ENCODE measurements at places on chromosomes 16 and 17.

DNA sequence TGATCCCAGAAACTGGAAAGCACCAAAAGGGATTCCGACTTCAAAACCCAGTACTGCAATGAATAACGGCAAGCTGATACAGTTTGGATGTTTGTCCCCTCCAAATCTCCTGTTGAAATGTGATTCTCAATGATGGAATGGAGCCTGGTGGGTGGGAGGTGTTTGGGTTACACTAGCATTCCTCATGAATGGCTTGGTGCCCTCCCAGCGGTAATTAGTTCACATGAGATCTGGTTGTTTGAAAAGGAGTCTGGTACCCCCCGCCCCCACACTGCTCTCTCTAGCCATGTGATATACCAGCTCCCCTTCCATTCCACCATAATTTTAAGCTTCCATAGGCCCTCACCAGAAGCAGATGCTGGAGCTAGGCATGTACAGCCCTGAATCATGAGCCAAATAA is 40.1 kb downstream of the RANBP10 start:
- H3K4me3 ChIP-seq, result no peak overlapping the region
- no peaks in the 10 kb centered on the region for H3K36me3 ChIP-seq
- no peaks in the 10 kb centered on the region for H3K4me1 ChIP-seq
- no peak overlapping the region for H3K27ac ChIP-seq

GRCh38 chr16:9279291-9280068 is 188.0 kb downstream of the HAPSTR1 start:
- no peak for DNase-seq
- H3K36me3 ChIP-seq, result no peaks in the 10 kb centered on the region
- no peaks in the 10 kb centered on the region for H3K27me3 ChIP-seq
- H3K4me1 ChIP-seq, result no peaks in the 10 kb centered on the region

DNA sequence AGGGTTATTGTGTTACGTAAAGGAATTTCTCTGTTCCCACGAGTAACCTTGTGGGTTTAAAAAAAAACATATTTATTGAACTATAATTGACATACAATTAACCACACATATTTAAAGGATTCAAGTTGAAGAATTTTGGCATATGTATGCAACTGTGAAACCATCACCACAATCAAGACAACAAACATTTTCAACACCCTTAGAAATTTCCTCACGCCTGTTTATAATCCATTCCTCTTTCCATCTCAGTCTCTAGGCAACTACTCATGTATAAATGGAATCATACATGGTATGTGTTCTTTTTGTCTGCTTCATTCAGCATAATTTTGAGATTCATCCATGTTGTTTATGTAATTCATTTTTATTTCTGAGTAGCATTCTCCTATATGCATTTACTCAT is 104.0 kb downstream of the MRTFB start:
- H3K27ac ChIP-seq, result no peak overlapping the region
- H3K36me3 ChIP-seq, result no peaks in the 10 kb centered on the region
- no peak for DNase-seq
- H3K4me3 ChIP-seq, result no peak overlapping the region
- no peaks in the 10 kb centered on the region for H3K4me1 ChIP-seq

GRCh38 chr17:14793237-14793636 is 471.9 kb downstream of the PMP22 start:
- H3K27ac ChIP-seq, result no peak overlapping the region
- no peaks in the 10 kb centered on the region for H3K27me3 ChIP-seq
- H3K4me1 ChIP-seq, result no peaks in the 10 kb centered on the region
- no peak overlapping the region for H3K4me3 ChIP-seq
- no peaks in the 10 kb centered on the region for H3K36me3 ChIP-seq
- no peak for DNase-seq

GRCh38 chr17:35729405-35729833 is 2.0 kb upstream of the RASL10B start:
- no peak overlapping the region for H3K27ac ChIP-seq
- no peak overlapping the region for H3K4me3 ChIP-seq
- no peak for DNase-seq
- H3K36me3 ChIP-seq, result peaks cover 3% of the 10 kb centered on the region
- no peaks in the 10 kb centered on the region for H3K27me3 ChIP-seq

GRCh38 chr16:477301-478157 is 50.0 kb upstream of the CAPN15 start:
- no peak overlapping the region for H3K4me3 ChIP-seq
- H3K27me3 ChIP-seq, result no peaks in the 10 kb centered on the region
- H3K27ac ChIP-seq, result no peak overlapping the region
- H3K36me3 ChIP-seq, result no peaks in the 10 kb centered on the region
- DNase-seq, result no peak

- no peaks in the 10 kb centered on the region for H3K4me1 ChIP-seq
- H3K36me3 ChIP-seq, result no peaks in the 10 kb centered on the region
- no peak overlapping the region for H3K4me3 ChIP-seq
- H3K27ac ChIP-seq, result no peak overlapping the region
- H3K27me3 ChIP-seq, result peaks cover 2% of the 10 kb centered on the region
- no peak for DNase-seq
These were observed 38.1 kb upstream of the PMFBP1 start for GRCh38 chr16:72210072-72210471.

- no peak overlapping the region for H3K4me3 ChIP-seq
- DNase-seq, result no peak
- no peaks in the 10 kb centered on the region for H3K27me3 ChIP-seq
- no peaks in the 10 kb centered on the region for H3K4me1 ChIP-seq
- no peak overlapping the region for H3K27ac ChIP-seq
- no peaks in the 10 kb centered on the region for H3K36me3 ChIP-seq
These were observed 38.5 kb downstream of the TBC1D16 start for GRCh38 chr17:79997011-79997660.

DNA sequence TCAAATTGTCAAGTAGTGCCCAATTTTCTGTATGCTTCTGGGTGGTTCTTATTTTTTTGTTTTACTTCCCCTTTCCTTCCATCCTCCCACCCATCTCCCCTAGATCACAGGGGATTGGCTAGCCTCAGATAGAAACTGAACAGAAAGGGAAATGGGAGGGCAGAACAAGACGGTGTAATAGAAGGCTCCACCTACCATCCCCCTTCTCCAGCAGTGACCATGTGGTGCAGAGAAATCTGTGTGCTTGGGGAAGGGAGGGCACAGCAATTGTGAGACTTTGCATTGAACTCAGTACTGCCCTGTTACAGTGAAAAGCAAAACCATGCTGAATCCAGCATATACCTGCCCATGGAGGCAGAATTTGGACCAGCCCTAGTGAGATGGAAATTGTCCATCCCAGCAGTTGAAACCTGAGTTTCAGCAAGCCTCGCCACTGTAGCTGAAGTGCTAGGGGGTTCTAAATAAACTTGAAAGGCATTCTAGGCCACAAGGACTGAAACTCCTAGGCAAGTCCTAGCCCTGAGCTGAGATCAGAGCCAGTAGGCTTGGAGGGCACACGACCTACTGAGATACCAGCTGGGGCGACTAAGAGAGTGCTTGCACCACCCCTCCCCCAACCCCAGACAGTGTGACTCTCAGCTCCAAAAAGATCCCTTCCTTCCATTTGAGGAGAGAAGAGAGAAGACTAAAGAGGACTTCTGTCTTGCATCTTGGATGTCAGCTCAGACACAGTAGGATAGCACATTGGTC is 5.2 kb downstream of the SLFN11 start:
- H3K4me3 ChIP-seq, result no peak overlapping the region
- H3K27me3 ChIP-seq, result no peaks in the 10 kb centered on the region
- no peak overlapping the region for H3K27ac ChIP-seq
- DNase-seq, result peak; percentile 55
- H3K36me3 ChIP-seq, result no peaks in the 10 kb centered on the region
- H3K4me1 ChIP-seq, result no peaks in the 10 kb centered on the region

GRCh38 chr16:23164736-23165135 is 15.5 kb upstream of the USP31 start:
- H3K27ac ChIP-seq, result no peak overlapping the region
- H3K4me1 ChIP-seq, result no peaks in the 10 kb centered on the region
- H3K4me3 ChIP-seq, result no peak overlapping the region
- DNase-seq, result no peak
- H3K36me3 ChIP-seq, result no peaks in the 10 kb centered on the region

DNA sequence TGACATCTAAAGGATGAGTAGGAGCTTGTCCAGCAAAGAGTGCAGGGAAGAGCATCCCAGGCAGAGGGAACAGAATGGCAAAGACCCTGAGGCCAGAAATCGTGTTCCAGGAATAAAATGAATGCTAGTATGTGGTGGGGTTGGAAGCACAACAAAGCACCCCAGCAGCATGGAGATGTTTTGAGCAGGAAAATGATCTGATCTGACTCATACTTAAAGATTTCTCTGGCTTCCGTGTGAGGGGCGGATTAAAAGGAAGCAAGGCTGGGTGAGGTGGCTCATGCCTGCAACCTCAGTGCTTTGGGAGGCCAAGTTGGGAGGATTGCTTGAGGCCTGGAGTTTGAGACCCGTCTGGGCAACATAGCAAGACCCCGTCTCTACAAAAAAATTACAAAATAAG is 2.3 kb downstream of the SLC5A11 start:
- H3K4me1 ChIP-seq, result no peaks in the 10 kb centered on the region
- H3K27ac ChIP-seq, result no peak overlapping the region
- no peaks in the 10 kb centered on the region for H3K36me3 ChIP-seq

DNA sequence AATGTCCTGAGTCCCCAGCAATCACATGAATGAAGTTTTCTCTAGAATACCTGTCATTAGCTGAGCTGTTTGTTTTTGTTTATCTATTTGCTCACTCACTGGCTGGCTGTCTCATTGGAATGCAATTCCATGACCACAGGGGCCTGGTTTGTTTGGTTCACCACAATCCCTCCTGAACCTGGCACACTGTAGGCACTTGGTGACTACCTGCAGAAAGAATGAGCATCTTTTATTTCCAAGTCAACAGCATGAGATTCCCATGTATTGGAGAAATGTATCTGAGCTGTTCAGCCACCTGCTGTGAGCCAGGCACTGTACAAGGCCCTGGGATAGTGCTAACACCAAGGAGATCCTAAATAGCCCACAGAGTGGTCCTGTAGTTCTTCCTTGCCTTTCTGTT is 345.1 kb downstream of the XYLT1 start:
- H3K27me3 ChIP-seq, result no peaks in the 10 kb centered on the region
- H3K4me1 ChIP-seq, result no peaks in the 10 kb centered on the region

GRCh38 chr16:1779741-1780676 is 2.4 kb downstream of the SPSB3 start:
- no peak overlapping the region for H3K27ac ChIP-seq
- no peaks in the 10 kb centered on the region for H3K36me3 ChIP-seq
- no peak overlapping the region for H3K4me3 ChIP-seq
- H3K27me3 ChIP-seq, result no peaks in the 10 kb centered on the region
- peak; percentile 38 for DNase-seq

DNA sequence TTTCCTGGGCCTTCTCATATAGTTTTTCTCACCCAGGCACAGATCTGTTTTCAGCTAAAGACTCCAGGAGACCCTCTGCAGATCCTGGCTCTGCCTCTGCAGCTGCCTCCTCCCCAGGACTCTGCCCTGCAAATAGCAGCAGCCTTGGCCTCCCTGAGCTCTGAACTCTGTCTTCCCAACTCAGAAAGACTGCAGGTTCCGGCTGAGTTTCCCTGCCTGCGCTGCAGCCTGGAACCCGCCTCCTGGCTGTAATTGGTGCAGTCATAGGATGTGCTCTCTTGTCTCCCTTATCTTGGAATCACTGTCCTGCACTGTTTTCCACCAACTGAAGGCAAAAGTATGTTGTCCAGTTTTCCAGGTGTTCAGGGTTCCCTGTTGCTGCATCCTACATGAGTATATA is 14.3 kb upstream of the DNASE1 start:
- no peak overlapping the region for H3K27ac ChIP-seq
- H3K4me3 ChIP-seq, result no peak overlapping the region
- H3K36me3 ChIP-seq, result peaks cover 2% of the 10 kb centered on the region
- no peaks in the 10 kb centered on the region for H3K27me3 ChIP-seq
- DNase-seq, result no peak

GRCh38 chr17:42441371-42442195 is 17.1 kb upstream of the ATP6V0A1 start:
- H3K36me3 ChIP-seq, result no peaks in the 10 kb centered on the region
- H3K4me3 ChIP-seq, result no peak overlapping the region
- no peaks in the 10 kb centered on the region for H3K27me3 ChIP-seq
- DNase-seq, result no peak

DNA sequence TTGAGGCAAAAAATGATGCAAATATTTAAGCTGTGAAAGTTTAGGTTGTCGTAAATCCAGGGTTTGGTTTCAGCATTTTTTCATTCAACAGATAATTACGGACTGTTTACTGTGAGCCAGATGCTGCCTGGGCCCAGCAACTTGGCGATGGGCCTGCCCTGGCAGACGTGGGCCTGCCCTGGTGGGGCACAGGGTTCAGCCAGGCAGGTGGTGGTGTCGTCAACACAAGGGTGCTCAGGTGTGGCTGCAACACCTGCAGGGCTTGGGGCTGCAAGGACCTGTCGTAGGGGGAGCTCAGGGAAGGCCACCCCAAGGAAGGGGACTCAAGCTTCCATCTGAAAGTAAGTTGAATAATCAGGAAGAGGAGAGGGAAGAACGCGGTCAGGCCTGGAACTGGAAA is 15.1 kb downstream of the ZC3H18 start:
- H3K4me3 ChIP-seq, result no peak overlapping the region
- DNase-seq, result no peak
- no peaks in the 10 kb centered on the region for H3K27me3 ChIP-seq
- no peak overlapping the region for H3K27ac ChIP-seq
- no peaks in the 10 kb centered on the region for H3K36me3 ChIP-seq

- no peaks in the 10 kb centered on the region for H3K36me3 ChIP-seq
- H3K27ac ChIP-seq, result peak overlapping the region; percentile 98
- H3K27me3 ChIP-seq, result no peaks in the 10 kb centered on the region
- H3K4me1 ChIP-seq, result no peaks in the 10 kb centered on the region
- peak; percentile 97 for DNase-seq
These were observed 1.5 kb downstream of the HCFC1R1 start for GRCh38 chr16:3022208-3022683.

DNA sequence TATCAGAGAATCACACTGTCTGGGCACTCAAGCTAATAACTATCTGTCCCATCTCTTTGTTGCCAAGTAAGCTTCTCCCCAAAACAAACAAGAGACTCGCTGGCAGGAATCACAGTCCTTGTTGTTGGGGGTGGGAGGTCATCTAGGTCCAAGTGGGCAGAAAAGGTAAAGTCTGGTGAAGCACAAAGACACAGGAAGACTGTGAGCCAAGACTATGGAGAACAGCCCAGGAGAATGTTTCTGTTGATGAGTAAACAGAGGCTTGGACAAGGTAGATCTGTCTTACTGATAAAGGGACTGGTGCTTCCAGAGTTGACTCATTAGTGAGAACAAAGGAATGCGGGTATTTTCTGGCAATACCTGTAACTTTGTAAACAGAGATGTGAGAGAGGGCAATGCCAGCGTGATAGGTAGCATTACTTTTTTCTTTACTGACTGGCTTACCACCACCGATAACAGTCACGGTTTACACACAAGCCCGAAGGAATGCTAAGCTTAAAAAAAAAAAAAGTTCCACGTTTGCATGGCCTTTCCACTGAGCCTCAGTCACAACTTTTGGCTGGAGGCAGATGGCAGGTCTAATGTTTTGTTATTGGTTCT is 11.5 kb upstream of the MMD start:
- no peaks in the 10 kb centered on the region for H3K4me1 ChIP-seq
- H3K27me3 ChIP-seq, result no peaks in the 10 kb centered on the region
- no peaks in the 10 kb centered on the region for H3K36me3 ChIP-seq
- H3K27ac ChIP-seq, result no peak overlapping the region

DNA sequence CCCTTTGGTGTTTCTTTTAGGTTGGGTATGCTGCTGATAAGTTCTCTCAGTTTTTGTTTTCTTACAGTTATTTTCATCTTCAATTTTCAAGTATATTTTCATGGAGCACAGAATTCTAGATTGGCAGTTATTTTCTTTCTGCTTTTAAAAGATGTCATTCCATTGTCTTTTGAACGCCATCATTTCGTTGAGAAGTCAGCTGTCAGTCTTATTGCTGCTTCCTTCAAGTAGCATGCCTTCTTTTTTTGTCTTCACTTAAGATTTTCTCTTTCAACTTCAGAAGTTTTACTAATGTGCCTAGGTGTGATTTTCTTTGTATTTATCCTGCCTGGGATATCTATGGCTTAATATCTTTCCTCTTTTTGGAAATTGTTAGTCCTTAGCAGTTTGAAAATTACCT is 262.2 kb upstream of the PMFBP1 start:
- H3K27me3 ChIP-seq, result no peaks in the 10 kb centered on the region
- H3K36me3 ChIP-seq, result no peaks in the 10 kb centered on the region
- no peaks in the 10 kb centered on the region for H3K4me1 ChIP-seq
- H3K4me3 ChIP-seq, result no peak overlapping the region
- no peak for DNase-seq

Measured in aorta (tissue), 5 donors.